ENCODE measurements at places on chromosomes 16 and 17.

- no peak for DNase-seq
Observed at GRCh38 chr16:53664724-53665345, 38.8 kb downstream of the RPGRIP1L start.

- no peak for DNase-seq
Observed at GRCh38 chr17:67588326-67588725, 129.4 kb upstream of the NOL11 start.

DNA sequence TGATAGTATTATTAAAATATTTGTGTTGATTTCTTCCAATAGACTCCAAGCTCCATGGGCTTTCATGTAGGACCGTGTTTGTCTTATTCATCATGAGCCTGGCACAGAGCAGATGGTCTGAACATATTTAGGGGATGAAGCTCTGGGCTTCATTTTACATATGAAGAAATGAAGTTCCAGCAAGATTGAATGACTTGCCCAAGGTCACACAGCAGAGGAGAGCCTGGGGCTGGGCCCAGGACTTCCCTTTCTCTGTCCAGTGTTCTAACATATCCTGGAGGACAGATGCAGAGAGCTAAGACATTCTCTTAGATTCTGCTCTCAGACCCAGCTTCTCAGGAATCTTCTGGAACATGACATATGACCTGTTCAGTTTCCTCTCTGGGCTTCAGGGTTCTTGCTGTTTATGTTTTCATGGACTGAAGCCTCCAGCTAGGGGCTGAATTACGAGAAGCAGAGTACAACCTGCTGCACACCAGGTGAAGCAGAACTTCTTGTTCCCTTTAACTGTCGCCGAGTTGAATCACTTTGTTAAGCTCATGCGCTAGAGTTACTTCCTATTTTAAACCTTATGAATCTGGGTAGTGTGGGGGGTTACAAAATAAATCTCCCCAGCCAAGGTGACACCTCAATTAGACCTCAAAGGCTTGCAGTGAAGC lies 53.6 kb downstream of the GPRC5B start:
- DNase-seq, result peak; percentile 35

DNA sequence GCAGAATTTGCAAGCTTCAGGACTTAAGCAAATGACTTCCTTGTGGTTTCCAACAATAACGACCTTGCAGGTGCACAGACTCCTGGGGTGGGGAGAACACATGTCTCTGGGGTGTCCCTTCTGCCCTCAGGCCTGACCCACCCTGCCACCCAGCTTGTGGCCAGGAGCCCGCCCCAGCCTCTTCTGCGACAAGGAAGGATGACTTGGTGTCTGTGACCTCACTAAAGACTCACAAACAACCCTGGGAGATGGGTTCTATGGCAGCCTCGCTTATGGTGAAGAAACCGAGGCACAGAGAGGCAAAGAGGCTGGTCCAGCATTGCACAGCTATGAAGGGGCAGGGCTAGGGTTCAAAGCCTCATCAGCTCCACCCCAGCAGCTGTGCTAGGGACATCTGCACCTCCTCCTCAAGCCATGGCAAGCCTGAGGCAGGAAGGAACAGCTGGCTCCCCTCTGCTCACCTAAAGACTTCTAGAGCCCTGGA lies 2.6 kb downstream of the ATP2A3 start:
- DNase-seq, result no peak

- no peak for DNase-seq
Observed at GRCh38 chr17:58276423-58276822, 4.3 kb downstream of the MPO start.

DNA sequence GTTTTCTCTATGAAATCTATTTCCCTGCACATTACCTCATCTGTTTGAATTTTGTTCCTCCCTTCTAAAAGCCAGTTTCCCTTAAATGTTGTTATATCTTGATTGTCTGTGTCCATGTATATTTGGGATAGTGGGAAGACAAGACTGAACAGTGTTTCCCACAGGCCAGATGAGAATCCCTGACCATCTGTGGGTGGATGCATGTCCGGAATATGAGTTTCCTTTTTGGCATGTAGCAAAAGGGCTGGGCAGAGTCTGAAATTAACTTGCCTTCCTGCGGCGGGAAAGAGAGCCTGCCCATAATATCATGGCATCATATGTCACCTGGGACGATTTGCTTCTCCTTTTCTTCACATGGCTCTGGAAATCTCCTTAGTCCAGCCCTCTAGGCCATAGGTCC lies 385.8 kb upstream of the MAF start:
- DNase-seq, result no peak

- DNase-seq, result no peak
Observed at GRCh38 chr17:74877592-74878548, 5.1 kb upstream of the FDXR start.

GRCh38 chr16:82059161-82059982 lies 24.3 kb downstream of the HSD17B2 start:
- DNase-seq, result no peak

DNA sequence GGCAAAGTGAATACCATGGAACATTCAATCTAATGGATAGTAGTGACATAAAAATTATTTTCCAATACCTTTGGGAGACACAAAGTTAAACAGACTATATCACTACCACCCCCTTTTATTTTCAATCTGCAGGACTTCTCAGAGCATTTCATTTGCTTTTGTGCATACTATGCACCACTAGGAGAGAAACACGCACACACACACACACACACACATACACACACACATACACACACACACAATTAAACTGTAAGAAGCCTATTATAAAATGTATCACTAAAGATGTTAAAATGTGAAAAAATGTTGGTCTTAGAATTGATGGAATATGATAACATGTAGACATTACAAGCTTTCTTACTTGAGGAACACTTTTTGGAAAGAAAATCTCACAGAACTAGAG lies 331.4 kb downstream of the CA10 start:
- DNase-seq, result no peak

- DNase-seq, result no peak
Observed at GRCh38 chr16:72744076-72744793, 303.7 kb downstream of the ZFHX3 start.

GRCh38 chr17:9971991-9972390 lies 66.9 kb upstream of the RCVRN start:
- DNase-seq, result no peak

DNA sequence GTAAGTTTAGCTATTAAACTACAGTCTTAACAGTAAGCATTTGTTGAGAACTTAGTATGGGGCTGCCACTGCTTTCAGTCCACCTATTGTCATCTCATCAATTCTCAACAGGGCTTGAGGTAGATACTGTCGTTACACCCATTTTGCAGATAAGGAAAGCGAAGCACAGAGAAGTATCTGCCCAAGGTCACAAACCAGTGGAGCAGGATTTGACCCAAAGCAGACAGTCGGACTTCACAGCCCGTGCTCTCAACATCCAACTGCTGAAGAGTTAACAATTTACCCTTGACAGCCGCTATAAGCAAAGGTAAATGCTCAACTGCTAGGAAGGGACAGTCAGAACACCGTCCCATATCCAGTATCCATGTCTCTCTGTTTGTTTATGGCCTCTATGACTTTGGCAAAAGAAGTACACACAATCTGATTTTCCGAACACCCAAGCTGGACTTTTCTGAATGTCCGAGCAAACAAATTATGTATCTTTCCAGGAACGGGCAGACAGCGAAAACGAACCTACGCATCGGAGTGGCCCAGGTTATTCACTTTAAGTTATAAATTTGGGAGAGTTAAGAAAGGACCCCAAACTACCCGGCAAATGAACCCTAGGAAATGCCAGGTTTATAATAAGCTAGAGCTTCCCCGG lies 1.2 kb downstream of the SIAH1 start:
- DNase-seq, result peak; percentile 17

GRCh38 chr17:68195667-68196393 lies 52.0 kb upstream of the AMZ2 start:
- DNase-seq, result no peak

DNA sequence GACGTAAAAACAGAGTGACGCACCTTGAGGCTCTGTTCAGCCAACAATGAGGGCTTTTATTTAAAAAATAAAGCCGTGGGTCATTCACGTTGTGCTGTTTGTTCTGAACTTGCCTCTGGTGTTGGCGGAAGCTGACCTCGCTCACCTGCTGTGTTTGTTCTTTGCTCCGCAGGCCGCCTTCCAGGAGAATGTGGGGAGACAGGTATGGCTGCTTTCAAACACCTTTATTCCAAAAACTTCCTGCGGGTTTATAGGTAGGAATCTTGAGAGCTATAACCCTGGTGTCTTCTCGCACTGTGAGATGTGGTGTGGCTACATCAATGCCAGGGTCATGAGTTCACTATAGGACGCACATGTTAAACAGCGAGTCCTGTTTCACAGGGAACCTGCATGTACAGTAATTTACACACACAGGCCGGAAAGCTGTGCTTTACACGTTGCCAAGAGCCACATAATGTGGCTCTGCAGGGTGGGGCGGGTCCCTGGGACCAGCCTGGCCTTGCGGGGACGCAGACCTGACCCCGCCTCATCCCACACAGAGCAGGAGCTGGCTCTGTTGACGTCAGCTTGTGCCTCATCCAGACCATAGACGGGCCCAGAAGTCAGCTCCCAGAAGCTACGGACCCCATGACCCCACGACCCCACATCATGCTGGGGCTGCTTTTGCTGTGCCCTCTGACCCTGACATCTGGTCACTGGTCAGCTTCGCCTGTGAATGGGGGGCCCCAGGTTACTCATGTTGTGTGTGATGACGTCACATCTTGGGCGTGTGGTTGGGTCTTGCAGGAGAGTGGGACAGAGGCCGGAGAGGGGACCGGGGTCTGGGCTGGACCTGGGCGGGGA lies 49.9 kb upstream of the ZNF750 start:
- DNase-seq, result no peak

DNA sequence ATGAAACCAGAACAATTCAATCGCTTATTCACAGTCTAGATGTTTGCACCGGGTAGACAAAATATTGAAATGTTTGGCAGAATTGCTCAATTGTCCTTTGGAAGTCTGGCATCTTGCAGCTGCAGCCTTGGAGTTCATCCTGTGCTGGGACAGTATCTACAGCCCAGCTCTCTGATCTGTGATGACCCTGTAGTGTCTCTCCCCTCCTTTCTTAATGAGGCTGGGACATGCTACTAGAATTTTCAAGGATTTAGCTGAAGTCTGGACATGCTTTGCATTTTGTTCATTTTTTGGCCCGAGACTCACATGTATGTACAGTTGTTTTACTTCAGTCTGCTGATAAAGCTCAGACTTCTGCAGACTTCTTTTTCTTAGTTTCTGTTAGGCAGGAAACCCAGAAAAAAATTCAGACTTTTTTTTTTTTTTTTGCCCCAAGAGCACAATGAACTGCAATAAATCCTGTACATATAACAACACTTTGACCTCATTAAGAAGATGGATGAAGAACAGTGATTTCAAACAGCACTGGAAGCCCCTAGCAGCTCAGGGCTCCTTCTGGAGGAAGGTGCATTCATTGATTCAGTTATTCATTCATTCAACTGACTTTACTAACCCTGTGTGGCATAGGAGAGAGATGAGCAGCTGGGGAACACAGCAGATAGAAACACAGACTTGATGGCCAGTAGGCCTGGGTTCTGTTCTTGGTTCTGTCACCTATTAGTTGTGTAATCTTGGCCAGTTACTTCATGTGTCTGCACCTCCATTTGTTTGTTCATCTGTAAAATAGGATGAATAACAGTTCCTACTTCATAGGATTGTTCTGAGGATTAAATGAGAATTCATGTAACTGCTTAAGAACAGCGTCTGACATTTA lies 210.0 kb downstream of the MAP2K4 start:
- DNase-seq, result no peak

Measured in kidney glomerular epithelial cell (primary cell).